ENCODE measurements at places on chromosomes 7 and 10.
A peak's percentile ranks its signal among the peaks of the same experiment; 100 is the strongest.

DNA sequence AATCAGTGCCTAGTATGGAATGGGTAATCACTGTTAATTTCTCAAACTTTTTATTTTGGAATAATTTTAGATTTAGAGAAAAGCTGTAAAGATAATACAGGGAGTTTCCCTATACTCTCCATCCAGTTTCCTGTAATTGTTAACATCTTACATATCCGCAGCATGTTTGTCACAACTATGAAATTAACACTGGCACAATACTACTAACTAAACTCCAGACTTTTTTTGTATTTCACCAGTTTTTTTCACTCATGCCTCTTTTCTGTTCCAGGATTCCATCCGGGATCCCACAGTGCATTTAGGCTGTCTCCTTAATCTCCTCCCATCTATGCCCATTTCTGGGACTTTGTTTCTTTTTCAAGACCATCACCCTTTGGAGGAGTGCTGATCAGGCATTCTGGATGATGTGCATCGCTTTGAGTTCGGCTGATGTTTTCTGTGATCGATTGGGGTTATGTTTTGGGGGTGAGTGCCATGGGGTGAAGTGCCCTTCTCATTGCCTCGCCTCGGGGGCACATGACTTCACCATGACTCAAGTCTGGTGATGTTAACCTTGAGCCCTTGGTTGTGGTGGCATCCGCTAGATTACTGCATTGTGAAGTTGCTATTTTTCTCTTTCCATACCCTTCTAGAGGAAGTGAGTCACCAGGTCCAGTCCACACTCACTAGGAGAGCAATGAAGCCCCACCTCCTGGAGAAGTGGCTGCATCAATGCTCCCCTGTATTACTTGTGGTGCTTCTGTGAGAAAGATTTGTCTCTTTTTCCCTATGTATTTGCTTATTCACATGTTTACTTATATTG is 43.9 kb upstream of the GRB10 start:
- peak; percentile 34 for DNase-seq

DNA sequence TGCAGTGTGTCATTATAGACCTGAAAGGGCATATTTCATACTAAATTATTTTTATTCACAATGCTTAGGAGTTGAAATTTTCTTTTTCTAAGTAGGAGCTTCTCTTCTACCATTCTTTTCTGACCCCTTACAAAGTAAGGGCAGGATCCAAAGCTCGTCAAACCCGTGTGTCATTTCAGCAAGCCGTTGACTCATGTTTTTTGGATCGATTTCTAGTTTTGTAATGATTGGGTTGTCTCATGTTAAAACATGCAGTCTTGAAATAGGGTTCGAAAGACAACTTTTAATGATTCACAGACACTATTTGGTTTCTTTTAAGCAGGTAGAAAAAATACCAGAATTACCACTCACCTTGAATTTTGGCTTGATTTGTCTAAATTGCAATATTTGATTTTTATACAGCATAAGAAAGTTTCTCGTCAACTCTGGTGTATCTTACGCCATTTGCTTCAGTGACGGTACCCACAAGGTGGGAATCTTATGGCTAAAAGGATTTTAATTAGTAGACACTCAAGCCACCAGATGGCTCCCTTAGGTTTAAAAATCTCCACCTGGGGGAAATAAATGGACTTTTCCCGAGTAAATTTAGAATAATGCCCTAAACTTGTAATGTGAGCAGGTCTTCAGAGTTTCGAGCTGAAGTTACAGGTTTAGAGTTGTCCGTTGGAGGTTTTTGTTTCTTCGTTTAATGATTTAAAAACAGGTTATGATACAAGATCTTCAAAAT is 283.4 kb downstream of the CCDC3 start:
- no peak for DNase-seq

- no peak for DNase-seq
Observed at GRCh38 chr7:92832534-92833023, 3.8 kb downstream of the CDK6 start.

- DNase-seq, result no peak
Observed at GRCh38 chr10:130739757-130740145, 571.8 kb downstream of the TCERG1L start.

GRCh38 chr7:118182593-118183427 is 1.2 kb upstream of the LSM8 start:
- DNase-seq, result no peak

- no peak for DNase-seq
Observed at GRCh38 chr10:79458483-79458882, 13.1 kb upstream of the ZCCHC24 start.
